ENCODE measurements at places on chromosomes 5 and 9. TPM values are rescaled to one million over a fixed set of nuclear protein-coding genes. Genes with fewer than 3 reads are reported as not detected.

GADD45G gene
- 37.2 TPM for total RNA-seq

ORM1 gene
- not detected for total RNA-seq

ANKRD20A1 gene
- 1.9 TPM for total RNA-seq

JAK2 gene
- total RNA-seq = 30.8 TPM

HEMGN gene
- 0.24 TPM for total RNA-seq

ACSL6 gene
- 48.1 TPM for total RNA-seq

TLR4 gene
- total RNA-seq = not detected

BRD9 gene
- 77.8 TPM for total RNA-seq

IGIP gene
- 3.5 TPM for total RNA-seq

GPR150 gene
- total RNA-seq = 0.22 TPM
